T-cell (primary cell): ENCODE measurements at places on chromosomes 1 and 21.

DNA sequence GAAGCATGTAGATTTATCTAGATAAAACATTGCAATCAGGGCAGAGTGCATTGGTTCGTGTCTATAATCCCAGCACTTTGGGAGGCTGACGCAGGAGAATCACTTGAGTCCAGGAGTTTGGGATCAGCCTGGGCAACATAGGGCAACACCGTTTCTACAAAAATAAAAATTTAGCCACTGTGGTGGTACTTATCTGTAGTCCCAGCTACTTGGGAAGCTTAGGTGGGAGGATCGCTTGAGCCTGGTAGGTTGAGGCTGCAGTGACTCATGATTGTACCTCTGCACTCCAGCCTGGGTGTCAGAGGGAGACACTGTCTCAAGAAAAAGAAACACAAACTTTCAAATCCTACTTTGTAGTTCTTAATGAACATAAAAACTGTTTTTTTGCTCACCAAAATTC is 64.2 kb upstream of the RCC1 start:
- no peak for DNase-seq

DNA sequence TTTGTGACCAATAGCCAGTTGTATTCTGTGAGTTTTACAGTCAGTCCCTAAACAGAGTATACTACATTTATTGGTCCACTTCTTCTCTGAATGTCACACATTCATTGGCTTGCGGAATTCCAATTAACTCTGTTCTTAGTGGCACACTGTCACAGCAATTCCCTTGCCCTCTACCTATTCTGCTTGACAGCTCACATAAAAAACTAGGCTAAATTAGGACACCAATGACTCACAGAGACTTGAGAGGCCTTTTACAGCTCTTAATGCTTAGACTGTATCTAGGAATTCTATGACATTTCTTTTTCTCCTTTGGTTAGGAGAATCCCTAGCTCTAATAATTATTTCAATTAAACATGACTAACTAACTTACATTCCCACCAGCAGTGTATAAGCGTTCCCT is 104.1 kb downstream of the NEGR1 start:
- DNase-seq = no peak

DNA sequence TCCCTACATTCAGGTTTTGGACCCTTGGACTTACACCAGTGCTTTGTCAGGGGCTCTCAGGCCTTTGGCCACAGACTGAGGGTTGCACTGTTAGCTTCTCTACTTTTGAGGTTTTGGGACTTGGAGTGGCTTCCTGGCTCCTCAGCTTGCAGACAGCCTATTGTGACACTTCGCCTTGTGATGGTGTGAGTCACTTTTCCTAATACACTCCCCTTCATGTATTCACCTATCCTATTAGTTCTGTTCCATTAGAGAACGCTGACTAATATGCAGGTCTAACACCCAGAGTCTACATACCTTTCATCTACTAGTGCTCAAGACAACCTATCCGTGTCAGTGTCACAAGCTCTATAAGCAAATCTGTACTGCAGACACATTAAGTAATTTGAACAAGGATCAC is 605.3 kb downstream of the KCNT2 start:
- no peak for DNase-seq

GRCh38 chr1:23337869-23338268 is 6.2 kb downstream of the HNRNPR start:
- DNase-seq = no peak

DNA sequence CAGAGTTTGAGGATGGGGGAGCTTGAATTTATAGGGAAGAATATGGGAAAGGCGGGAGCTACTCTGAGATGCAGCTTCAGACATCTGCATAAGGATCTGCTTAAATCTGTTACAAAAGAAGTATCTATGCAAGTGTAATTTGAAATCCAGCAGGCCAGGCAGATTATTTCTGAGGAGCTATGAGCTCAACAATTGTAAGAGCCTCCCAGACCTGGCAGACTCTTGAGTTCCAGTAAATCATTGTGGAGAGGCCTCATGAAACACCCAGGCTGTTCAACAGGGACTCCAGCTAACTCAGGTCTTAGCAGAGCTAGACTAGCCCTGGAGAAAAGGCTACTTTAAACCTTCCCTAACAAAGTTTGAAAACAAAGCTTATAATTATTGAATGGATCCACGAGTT is 647.5 kb upstream of the CHRM3 start:
- DNase-seq = no peak

DNA sequence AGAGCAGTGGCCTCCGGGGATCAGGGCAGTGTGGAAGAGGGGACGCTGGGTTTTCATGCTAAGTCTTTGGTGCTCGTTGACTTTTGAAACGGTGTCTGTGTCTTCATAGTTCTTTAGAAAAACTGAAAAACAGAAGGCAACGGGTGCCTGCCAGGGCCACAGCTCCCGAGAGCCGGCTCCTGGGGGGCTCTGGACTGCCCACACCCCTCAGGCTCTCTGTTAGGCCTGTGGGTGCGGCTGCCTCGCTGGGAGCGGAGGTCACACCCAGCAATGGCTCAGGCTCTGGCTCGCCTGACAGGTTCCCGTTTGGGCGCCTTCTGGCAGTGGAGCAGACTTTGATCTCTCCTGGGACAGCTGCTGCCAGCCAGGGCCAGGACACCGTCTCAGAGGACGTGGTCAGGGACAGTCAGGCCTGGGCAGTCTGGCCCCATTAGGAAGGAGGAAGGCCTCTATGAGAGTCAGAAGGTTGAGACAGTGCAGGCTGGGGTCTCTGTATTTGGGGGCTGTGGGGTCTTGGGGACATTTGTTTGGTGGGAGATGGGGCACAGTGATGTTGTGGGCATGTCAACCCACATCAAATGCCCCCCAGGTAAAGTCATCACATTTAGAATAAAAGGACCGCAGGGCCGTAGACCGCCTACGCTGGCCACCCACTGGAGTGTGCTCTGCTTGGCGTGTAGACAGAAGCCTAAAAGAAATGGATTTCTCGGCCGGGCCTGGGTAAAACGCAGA is 5.6 kb downstream of the ARHGEF16 start:
- no peak for DNase-seq

DNA sequence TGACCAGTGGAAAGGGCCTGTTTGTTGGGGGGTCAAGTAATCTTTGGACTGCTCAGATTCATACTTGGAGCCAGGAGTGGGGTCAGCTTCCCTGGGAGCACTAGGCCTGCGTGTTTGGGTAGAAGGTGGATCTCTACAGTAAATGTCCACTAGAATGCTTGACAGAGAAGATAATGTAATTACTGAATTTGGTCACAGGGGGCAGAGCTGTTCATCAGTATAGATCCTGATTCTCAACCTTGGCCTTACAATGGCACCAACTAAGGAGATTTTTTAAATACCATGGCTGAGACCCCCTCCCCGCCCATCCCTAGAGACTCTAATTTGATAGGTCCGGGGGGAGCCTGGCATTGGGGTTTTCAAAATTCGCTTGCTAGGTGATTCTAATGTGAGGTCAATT is 217.5 kb upstream of the PLXNA2 start:
- DNase-seq = no peak

- no peak for DNase-seq
These were observed 21.6 kb upstream of the ZNF678 start for GRCh38 chr1:227541796-227542152.

DNA sequence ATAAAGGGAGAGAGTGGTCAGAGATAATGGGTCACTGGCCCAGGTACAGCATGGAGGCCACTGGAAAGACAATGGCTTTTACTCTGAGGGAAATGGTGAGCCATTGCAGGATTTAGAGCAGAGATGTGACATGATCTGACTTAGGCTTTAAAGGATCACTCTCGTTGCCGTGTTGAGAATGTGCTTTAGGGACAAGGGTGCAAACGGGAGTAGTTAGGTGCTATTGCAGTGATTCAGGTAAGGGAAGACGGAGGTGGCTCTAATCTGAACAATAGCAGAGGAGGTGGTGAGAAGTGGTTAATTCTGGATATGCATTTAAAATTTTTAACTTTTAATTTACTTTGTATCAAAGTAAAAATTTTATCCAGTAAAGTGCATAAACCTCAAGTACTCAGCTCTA is 9.8 kb downstream of the ADORA1 start:
- no peak for DNase-seq

DNA sequence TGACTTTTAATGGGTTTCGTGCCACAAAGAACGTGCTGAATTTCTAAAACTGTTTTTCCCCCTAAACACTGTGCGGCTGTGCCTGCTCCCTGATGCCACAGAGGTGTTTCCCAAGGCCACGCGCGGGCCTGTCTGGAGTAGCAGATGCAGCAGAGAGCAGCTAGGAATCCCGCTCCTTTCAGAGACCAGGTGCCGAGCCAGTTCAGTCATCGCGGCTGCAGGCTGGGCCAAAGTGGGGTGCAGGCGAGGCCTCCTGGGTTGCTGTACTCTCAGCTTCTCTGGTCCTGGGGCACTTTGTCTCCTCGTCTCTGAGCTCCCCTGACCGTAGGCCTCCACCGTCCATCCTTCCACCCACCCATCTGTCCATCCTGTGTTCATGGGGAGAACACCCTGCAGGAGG is 17.4 kb upstream of the DIP2A start:
- no peak for DNase-seq

GRCh38 chr21:44427241-44428120 is 27.8 kb upstream of the LRRC3 start:
- no peak for DNase-seq

DNA sequence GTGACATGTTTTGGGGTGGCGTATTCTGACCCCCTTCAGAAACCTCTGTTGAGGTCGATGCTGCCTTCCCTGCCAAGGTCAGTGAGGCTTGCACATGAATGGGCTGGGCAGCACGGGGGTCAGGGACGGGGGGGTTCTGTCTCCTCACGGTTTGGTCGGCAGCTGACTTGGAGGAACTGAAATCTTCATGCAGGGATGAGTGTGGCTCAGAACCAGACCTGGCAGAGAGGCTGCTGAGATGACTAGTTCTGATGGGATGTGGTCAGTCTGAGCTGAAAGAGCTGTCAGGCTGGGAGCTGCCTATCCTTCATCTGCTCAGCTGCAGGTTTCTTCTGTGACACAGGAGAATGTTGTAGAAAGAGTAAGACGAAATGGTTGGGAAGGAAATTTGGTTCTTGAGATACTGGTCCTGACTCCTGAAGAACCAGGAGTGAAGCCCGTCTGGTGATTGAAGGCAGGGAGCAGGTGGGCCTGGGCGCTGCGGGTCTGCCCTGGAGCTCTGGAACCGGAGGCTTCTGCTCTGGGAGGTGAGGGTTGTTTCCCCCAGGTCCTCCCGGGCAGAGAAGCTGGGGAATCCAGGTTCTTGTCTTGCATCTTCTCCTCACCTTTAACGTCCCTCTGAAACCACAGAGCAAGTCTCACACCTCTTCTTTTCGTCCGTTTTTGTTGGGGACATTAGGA is 3.3 kb downstream of the SLX9 start:
- no peak for DNase-seq
